Retinal pigment epithelial cell (primary cell): ENCODE measurements at places on chromosomes 12 and 14.

DNA sequence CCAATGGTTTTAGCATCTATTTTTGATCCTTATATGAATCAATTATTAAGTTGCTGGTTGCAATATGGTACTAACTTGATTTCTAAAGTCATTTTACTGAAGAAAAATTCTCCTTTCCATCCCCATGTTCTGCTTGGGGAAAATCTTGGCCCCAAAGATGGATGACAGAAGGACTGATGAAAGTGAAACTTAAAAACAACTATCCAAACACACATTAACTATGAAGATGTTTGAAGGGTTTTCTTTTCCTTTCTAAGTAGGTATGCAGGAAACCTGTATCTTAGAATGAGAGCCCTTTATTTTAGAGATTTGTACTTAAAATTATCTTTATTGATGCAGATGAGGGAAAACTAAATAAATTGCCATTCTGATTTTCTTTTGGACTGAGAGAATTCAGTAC, 5.9 kb downstream of the C12orf71 start:
- DNase-seq, result no peak

DNA sequence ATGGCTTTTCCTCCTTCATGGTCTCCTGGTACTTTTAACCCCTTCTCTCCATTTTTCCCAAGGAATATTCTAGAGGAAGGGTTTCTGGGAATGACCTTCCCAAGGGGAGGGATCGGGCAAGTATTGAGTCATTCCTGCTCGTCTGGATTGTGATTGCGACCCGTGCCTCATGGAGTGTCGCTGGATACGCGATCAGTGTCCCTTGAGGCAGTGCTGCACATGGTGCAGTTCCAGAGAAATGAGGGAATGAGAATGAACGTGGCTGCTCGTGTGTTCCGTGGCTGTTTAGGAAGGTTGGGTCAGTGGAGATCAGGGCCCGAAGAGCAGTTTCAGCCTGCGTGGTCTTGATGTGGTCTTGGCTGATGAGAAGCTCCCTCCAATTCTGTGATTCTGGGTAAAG, 234.4 kb downstream of the CACNA1C start:
- no peak for DNase-seq

DNA sequence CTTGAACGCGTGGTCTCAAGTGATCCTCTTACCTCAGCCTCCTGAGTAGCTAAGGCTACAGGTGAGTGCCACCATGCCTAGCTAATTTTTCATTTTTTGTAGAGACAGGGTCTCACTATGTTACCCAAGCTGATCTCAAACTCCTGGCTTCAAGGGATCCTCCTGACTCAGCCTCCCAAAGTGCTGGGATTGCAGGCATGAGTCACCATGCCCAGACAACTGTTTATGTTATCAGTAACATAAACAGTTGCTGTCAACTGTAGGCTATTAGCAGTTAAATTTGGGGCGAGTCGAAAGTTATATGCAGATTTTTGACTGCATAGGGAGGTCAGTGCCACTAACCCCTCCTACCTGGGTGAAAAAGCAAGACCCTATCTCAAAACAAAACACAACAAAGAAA, 26.2 kb upstream of the LRRK2 start:
- no peak for DNase-seq

DNA sequence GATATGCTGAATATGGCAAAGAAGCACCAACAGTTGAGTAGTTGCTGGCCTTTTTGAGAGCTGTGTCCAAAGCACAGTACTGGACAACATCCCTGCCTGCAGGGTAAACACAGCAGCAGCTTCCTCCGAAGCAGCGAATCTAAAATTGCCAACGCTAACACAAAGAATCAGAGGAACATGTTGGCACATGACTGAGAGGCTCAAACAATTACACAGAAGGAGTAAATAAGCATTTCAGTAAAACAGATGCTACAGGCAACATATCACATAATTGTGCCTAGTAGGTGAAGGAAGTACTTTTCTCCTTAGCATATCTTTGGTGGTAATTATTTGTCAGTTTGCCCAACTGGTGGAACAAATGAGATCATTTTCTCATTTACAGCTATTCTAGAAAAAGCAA, 52.1 kb downstream of the KICS2 start:
- no peak for DNase-seq

GRCh38 chr14:74018174-74018585, 908 bp downstream of the ENTPD5 start:
- DNase-seq, result peak; percentile 43

DNA sequence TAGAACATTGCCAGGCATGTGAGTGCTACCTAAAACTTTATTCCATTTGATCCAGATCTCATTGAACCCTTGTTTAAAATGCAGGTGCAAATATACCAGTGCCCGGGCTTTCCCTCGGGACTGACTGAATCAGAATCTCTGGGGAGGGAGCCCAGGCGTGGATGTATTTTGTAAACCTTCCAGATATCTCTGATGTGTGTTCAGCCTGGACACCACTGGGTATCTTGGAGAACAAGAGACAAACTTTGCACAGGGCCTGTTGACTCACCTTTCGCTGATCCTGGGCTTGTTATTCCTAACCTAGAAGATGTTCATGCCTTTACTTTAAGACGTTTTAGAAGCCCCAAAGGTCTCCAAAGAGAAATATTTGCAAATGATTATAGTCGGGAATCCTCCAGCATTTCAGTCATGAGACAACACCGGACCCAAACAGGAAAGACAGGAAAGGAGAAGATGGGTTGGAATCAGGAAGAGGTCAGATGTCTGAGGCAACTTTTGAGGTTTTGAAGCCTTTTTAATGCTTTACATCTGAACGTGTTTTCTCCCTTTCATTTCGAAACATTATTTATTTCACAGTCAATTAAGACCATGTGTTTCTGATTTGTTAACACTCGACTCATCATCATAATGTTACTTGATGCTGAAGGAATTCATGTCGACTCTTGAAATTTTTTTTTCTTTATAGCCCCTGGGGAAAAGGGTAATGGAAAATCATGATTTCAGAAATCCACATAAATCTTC, 118.6 kb downstream of the PLXNC1 start:
- no peak for DNase-seq

- DNase-seq, result no peak
Measured at GRCh38 chr14:69360438-69361108, 37.5 kb downstream of the ERH start.

GRCh38 chr14:100771121-100771800, 44.6 kb downstream of the DLK1 start:
- DNase-seq, result no peak

DNA sequence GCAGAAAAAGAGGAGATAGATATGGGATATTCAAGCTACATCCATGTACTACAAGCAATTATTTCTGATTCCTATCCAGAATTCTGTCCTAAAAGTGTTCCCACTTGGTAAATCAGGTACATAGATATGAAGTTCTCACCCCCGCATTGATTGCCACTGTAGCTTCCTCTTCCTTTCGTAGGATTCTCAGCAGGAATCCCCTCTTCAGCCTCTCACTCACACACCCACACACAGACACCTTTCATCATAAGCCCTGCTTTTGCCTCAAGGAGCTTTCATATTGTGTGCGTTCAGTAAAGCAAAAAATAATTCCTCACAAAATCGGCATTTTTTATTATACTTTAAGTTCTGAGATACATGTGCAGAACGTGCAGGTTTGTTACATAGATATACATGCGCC, 69.8 kb downstream of the ANO4 start:
- DNase-seq, result no peak

DNA sequence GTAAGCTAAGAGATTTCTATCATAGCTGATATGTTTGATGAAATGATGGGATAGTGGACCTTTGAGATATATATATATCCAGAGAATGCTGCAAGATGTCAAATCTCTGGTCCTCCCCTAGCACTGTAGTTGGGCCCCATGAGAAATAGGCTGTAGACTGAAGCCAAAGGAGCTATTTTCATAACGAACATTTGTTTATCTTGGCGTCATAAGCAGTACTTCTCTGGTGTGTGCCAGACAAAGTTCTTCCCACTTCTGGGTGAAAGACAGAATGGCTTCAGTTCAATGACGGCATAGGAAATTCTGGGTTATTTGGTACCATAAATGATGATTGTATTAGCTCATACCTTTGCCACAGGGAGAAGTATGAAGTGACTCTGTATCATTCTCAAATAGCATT, 534.3 kb downstream of the SOX5 start:
- DNase-seq, result no peak

GRCh38 chr12:67535176-67535575, 113.4 kb upstream of the DYRK2 start:
- no peak for DNase-seq

DNA sequence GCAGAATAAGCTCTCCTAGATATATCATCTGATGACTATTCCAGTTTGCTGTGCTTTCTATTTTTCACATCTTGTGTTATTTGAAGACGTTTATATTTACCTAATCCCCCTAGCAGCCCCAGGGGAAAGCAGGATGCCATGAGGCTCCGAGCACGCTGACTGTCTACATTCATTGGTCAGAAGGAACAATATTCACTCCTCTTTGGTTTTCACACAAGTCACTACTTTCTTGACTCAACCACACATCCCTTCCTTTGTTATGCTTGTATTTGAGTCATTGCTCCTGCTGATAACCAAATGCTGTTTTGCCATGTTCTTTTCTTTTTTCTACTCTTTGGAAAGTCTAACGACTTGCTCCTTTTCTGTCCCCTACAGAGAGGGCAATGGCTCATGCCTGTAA, 86.5 kb upstream of the SLC38A2 start:
- DNase-seq, result no peak

DNA sequence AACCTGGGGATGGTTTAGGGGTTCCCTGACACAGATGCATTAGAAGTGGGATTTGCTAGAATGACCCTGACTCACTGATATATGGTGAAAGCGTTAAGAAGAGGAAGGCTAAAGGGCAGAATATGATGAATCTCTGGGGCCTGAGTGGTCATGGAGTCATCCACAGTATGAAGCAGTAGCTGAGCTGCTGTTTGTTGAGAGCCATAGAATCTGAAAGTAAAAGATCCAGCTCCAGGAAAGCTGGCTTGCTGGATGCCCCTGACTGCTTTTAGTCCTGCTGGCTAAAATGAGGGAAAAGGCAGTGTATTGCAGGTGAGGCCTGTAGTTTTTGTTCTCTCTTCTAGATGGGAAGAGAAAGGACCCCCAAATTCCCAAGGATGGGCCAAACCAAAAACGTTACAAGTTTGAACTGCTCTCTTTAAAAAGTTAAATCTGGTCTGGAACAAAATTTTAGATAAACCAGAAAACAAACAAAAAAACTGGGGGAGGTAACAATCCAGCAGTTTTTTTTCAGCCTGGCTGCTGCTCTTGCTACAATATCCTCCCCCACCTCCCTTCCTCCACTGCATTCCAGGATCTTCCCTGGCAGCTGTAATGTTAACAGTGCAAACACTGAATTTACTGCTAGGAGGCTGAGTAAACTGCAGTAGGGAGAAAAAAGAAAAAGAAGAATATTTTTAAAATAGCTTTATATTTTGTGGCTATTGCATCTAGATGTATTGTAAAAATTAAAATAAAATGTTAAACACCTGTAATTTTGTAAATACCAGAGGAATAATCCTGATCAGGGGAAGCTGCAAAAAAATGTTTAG, 16.5 kb downstream of the SEL1L start:
- no peak for DNase-seq

GRCh38 chr12:13268581-13268980, 72.1 kb downstream of the EMP1 start:
- no peak for DNase-seq

GRCh38 chr14:20690848-20691640, 2.5 kb downstream of the ANG start:
- no peak for DNase-seq

- no peak for DNase-seq
Measured at GRCh38 chr12:52275686-52276085, 1.2 kb downstream of the KRT86 start.

DNA sequence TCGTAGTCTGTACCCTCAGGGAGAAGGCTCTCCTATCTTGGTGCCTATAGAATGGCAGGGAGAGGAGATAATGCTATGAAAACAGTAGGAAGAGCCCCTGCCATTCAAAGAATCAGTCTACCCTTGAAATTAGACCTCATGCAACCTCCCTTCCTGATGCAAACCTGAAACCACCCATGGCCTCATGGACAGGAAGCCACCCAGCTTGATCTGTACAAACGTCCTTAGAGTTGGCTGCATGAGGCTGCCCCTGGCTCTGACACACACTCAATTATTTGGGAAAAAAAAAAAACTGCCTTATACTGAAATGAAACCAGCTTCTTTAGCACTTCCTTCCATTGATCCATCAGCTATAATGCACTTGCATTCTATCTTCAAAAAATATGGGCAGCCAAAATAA, 116.6 kb upstream of the BCL2L14 start:
- no peak for DNase-seq

- no peak for DNase-seq
Measured at GRCh38 chr14:55605793-55606192, 25.8 kb downstream of the KTN1 start.

DNA sequence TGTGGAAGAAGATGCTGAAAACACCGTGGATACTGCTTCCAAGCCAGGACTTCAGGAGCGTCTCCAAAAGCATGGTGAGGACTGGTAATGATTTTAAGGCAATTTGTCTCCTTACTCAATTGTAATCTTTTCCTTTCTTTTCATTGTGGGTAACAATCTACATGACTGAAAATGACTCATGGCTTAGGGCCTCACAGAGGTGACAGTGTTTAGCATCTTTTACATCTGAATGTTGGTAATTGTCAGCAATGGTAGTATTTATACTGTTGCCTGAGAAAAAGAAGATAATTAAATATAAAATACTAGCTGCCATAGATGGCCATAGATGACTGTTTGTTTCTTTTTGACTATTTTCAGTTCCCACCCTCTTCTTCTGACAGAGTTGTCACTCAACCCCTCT, 31.6 kb downstream of the TULP3 start:
- DNase-seq, result no peak

DNA sequence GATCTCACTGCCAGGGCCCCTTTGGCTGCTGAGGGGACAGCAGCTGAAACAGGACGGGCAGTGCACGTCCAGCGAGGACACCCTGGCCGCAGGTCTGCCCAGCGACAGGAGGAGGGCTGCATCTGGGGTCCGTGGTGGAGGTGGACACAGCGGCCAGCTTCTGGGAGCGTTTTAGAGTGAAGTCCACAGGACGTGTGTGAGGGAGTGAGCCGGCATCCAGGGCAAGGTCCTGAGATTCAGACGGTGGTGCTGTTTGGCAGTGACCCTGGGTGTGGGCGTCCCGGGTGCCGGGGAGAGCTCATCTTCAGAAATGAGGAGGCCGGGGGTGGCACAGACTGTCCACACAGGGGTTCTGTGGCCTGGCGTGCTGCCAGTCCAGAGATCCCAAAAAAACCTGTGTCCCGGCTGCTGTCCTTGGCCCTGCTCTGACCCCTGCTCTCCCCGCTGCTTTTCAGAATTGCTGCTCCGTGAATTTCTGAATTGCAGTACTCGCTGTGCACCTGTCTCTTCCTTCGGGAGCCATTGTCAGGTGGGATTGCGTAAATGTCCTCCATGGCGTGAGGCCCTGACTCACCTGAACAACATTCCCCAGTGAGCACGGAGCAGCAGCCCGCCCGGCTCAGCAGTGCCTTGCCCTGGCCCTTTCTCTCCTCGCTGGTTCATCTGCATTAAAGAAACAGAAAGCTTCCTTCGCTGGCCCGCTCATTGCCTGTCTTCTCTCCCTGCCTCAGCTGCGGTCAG, 183.5 kb upstream of the C14orf180 start:
- no peak for DNase-seq
